ENCODE measurements at places on chromosomes 16 and 17. TPM values are rescaled to one million over a fixed set of nuclear protein-coding genes. Genes with fewer than 3 reads are reported as not detected.
A peak's percentile ranks its signal among the peaks of the same experiment; 100 is the strongest.

Gene TBC1D3K
- not detected for total RNA-seq

Gene GUCY2D
- total RNA-seq: not detected

Gene C17orf58
- total RNA-seq: 4.8 TPM

Gene PRAC1
- not detected for total RNA-seq

- H3K36me3 ChIP-seq: no peaks in the 10 kb centered on the region
- peaks cover 5% of the 10 kb centered on the region for H3K4me1 ChIP-seq
- H3K27me3 ChIP-seq: no peaks in the 10 kb centered on the region
- H3K4me3 ChIP-seq: no peak overlapping the region
- H3K27ac ChIP-seq: peak overlapping the region; percentile 75
Observed at GRCh38 chr16:69481901-69482341, 57.5 kb downstream of the CYB5B start.

DNA sequence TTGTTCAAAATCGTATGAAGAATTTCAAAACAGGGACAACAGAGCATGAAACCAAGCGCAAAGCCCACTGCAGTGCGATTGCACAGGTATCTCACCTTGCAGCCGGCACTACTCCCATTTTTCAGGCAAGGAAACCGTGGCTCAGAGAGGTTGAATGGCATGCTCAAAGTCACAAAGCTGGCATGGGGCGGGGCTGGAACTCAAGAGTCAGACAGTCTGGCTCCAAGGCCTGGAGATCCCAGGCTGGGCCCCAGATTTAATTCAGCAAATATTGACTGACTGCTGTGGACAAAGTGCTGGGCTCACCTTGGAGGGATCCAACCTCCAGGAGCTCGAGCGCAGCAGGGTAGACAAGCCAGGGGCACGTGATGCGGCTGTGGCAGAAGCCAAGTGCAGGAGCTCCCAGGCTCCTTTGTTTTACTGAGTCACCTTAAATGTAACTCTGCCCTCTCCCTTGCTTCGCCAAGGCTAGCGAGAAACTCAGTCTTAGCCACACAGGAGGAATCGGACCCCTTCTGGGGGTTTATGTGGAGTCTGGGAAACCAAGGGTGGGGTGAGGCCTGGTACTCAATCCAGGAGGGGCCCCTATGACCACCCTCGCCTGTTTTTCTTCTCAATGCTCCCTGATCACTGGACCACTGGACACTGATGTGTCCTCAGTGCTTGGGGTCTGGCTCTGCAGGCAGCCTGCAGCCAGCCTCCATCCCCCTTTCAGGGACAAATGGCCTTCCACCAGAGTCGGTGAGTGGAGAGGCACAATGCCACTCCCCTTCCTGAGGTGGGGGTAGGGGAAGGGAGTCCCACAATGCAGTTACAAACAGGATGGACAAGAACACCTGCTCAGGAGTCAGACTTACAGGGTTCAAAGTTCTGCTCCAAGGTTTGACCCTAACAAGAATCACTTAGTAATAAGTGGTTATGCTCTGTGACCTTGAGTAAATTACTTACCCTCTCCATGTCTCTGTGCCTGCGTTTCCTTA, 3.9 kb upstream of the SPATA20 start:
- DNase-seq: no peak
- H3K4me3 ChIP-seq: no peak overlapping the region
- no peaks in the 10 kb centered on the region for H3K36me3 ChIP-seq
- no peak overlapping the region for H3K27ac ChIP-seq

GRCh38 chr16:88784074-88784855, 755 bp downstream of the PIEZO1 start:
- peaks cover 48% of the 10 kb centered on the region for H3K4me1 ChIP-seq
- peak overlapping the region; percentile 97 for H3K27ac ChIP-seq

- H3K27me3 ChIP-seq: no peaks in the 10 kb centered on the region
- no peaks in the 10 kb centered on the region for H3K36me3 ChIP-seq
- no peak for DNase-seq
- H3K4me1 ChIP-seq: no peaks in the 10 kb centered on the region
Observed at GRCh38 chr16:50303605-50304466, 37.5 kb downstream of the ADCY7 start.

DNA sequence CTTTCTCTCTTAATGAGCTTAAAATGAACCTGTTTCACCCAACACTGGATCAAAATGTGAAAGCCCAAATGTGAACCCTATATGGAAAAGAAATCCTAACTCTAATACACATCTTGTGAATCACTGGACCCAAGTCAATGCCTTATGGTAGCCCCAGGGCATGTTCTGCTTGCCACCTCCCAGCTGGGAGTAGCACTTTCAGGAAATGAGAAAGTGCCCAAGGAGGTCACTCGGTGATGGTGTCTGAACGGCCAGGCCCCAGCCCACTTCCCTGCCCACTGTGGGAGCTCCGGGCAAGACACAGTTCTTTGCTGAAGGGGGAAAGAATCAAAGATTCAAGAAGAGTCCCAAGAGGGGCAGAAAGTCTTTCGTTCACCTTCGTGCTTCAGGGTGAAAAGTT, 46.1 kb downstream of the GTF3C1 start:
- H3K4me3 ChIP-seq: no peak overlapping the region
- no peaks in the 10 kb centered on the region for H3K27me3 ChIP-seq
- peaks cover 24% of the 10 kb centered on the region for H3K36me3 ChIP-seq
- H3K4me1 ChIP-seq: no peaks in the 10 kb centered on the region

- H3K27me3 ChIP-seq: no peaks in the 10 kb centered on the region
- peak; percentile 58 for DNase-seq
- no peak overlapping the region for H3K27ac ChIP-seq
- peak overlapping the region; percentile 11 for H3K4me3 ChIP-seq
- no peaks in the 10 kb centered on the region for H3K4me1 ChIP-seq
- no peaks in the 10 kb centered on the region for H3K36me3 ChIP-seq
Observed at GRCh38 chr17:45948881-45949624, 50.0 kb upstream of the STH start.

- no peaks in the 10 kb centered on the region for H3K4me1 ChIP-seq
- H3K27me3 ChIP-seq: peaks cover 23% of the 10 kb centered on the region
- DNase-seq: no peak
- H3K27ac ChIP-seq: no peak overlapping the region
Observed at GRCh38 chr17:33080091-33080490, 88.4 kb downstream of the SPACA3 start.

DNA sequence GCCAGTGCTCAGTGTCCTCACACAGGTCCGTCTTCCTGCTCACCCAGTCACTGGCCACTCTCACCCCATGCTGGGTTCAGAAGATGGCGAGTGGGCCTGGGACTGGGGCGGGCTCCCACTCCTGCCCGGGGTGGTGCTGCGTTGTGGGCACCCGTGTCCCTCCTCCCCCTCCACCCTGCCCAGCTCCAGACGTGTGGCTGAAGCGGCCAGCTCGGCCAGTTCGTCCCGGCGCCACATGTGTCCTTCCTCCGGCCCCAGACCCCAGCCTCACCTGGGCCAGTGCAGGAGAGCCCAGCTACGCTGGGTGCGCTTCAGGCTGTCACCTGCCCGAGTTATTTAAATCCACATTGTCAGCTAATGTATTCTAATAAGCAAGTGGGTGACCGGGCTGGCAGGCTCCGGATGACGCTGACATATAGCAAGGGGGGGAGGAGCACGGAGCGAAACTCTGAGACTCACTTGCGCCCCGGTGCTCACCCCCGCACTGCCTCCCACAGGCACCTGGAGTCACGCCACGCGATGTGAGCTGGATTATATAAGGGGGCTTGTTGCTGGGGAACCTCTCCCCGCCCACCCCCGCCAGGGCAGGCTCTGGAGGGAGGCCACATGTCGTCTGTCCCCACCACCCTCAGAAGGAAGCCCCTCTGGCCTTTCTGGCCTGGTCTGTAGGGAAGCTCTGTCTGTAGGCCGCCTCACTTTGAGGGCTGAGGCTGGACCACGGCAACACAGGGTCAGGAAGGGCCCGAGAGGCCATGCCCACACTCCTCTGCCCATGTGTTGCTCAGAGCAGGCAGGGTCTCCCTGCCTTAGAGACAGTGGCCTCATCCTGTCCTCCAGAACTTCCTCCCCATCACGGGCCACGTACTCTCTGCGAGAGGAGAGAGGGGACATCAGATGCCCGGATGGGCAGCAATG, 7.1 kb upstream of the BAIAP2 start:
- peaks cover 31% of the 10 kb centered on the region for H3K27me3 ChIP-seq
- H3K36me3 ChIP-seq: no peaks in the 10 kb centered on the region
- no peak overlapping the region for H3K27ac ChIP-seq
- H3K4me1 ChIP-seq: peaks cover 66% of the 10 kb centered on the region

DNA sequence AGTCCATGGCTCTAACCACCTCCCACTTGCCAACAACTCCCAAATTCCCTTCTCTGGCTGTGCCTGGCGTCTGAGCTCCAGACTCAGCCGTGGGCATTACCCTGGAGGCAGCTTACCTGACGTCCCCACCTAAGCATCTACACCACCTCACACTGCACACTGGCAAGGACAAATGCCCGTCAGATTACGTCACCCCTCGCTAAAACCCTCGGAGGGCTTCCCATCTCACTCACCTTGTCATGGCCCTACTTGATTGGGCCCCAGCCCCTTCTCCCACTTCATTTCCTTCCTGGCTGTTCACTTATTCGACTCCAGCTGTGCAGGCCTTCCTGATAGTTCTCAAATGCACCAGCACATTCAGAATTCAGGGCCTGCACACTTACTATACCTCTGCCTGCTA, 13.4 kb downstream of the ALOXE3 start:
- DNase-seq: no peak
- no peaks in the 10 kb centered on the region for H3K27me3 ChIP-seq
- no peak overlapping the region for H3K4me3 ChIP-seq
- no peak overlapping the region for H3K27ac ChIP-seq

DNA sequence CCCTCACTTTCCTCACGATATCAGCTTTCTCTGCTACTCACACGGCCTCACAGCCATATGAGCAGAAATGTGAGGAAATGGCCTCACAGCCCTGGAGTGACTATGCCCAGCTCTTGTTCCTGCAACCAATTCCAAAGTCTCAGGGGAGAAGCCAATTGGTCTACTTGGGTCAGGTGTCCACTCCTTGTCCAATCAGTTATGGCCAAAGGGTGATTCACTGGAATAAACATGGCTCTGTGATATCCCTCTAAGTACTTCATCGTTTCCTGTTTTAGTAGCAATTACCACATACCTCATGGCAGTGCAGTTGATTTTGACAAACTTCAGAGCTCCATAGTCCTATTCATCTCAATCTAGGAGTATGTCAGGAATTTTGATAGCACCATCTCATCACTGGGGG, 195.4 kb downstream of the KATNIP start:
- H3K4me1 ChIP-seq: no peaks in the 10 kb centered on the region
- no peaks in the 10 kb centered on the region for H3K27me3 ChIP-seq
- H3K4me3 ChIP-seq: no peak overlapping the region
- H3K36me3 ChIP-seq: no peaks in the 10 kb centered on the region

Data from tibial nerve (tissue), 4 donors.